ENCODE measurements at places on chromosomes 2 and 18.

GRCh38 chr2:49577041-49577440, 422.7 kb upstream of the FSHR start:
- no peaks in the 10 kb centered on the region for H3K4me1 ChIP-seq
- DNase-seq, result no peak
- H3K27me3 ChIP-seq, result no peaks in the 10 kb centered on the region
- H3K36me3 ChIP-seq, result no peaks in the 10 kb centered on the region

- H3K4me1 ChIP-seq, result no peaks in the 10 kb centered on the region
- no peaks in the 10 kb centered on the region for H3K27me3 ChIP-seq
- no peak overlapping the region for H3K27ac ChIP-seq
- H3K4me3 ChIP-seq, result no peak overlapping the region
Measured at GRCh38 chr2:180775711-180776110, 204.7 kb upstream of the UBE2E3 start.

GRCh38 chr2:226151157-226151556, 648.5 kb downstream of the IRS1 start:
- H3K4me1 ChIP-seq, result no peaks in the 10 kb centered on the region
- no peak for DNase-seq
- H3K4me3 ChIP-seq, result no peak overlapping the region
- H3K36me3 ChIP-seq, result no peaks in the 10 kb centered on the region

GRCh38 chr18:38312532-38312931, 746.9 kb upstream of the CELF4 start:
- no peak overlapping the region for H3K4me3 ChIP-seq
- no peaks in the 10 kb centered on the region for H3K27me3 ChIP-seq
- H3K27ac ChIP-seq, result no peak overlapping the region

- no peaks in the 10 kb centered on the region for H3K4me1 ChIP-seq
- no peak for DNase-seq
- H3K27me3 ChIP-seq, result no peaks in the 10 kb centered on the region
- H3K4me3 ChIP-seq, result no peak overlapping the region
Measured at GRCh38 chr2:56239437-56239836, 55.6 kb downstream of the CCDC85A start.

DNA sequence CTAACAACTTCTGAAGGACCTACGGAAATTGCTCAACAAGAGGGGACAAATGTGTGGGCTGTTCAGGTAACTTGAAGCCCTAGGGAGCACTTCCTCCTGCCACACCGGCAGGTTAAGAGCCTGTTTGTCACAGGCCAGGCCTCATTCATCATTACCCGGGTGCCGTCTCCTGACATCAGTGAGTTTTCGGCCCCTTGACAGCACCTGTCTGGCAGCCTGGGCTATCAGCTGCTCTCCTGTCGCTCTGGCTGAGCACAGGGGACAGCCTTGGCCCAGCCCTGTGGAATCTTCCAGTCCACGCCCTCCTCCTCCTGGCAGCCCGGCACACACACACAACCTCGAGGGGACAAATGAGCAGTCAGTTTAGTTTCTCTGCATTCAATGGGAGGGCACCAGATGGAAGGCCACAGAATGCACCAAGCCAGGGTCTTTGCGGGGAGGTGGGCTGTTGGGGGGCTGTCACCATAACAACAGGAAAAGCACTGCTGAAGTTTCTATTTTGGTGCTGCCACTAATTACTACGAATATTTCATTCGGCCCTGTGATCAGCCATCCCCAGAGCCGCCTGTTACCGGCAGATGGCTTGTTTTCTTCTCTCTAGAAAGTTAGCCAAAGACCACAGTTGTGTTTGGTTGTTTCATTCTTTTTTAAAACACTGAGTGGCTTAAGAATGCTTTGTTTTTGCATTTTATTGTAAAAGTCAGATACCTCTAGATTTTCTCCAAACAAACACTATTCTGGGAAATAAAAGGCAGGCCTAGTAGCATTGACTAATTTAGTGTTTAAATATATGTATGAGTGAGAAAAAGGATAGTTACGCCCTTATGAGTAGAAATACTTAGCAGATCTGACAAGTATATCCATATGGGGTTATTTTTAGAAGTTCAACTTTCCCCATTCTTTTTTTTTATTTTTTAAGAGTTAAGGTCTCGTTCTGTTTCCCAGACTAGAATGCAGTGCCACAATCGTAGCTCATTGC, 189.9 kb upstream of the NDUFV2 start:
- no peaks in the 10 kb centered on the region for H3K36me3 ChIP-seq
- H3K4me1 ChIP-seq, result no peaks in the 10 kb centered on the region
- H3K27ac ChIP-seq, result peak overlapping the region; percentile 78
- no peak overlapping the region for H3K4me3 ChIP-seq

GRCh38 chr2:46325182-46325928, 28.1 kb downstream of the EPAS1 start:
- H3K4me3 ChIP-seq, result no peak overlapping the region
- H3K27ac ChIP-seq, result no peak overlapping the region
- H3K27me3 ChIP-seq, result no peaks in the 10 kb centered on the region
- H3K4me1 ChIP-seq, result no peaks in the 10 kb centered on the region
- no peaks in the 10 kb centered on the region for H3K36me3 ChIP-seq

DNA sequence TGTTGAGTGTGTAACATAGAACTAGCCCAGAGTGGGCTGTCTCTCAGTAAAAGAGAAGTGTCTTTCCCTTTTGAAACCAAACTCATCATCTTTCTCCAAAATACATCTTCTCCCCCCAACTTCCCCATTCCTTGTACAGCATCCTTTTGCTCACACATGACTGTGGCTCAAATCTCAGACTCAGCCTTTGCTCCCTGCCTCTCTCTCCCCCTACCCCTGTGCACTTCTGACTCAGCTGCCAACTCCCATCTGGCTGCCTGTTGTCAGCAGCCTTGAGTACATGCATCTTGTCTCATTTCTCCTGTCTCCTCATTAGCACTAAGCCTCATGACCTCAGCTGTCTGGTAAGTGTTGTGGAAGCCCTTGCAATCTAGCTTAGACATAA, 18.1 kb upstream of the MGAT4A start:
- no peak for DNase-seq
- H3K36me3 ChIP-seq, result no peaks in the 10 kb centered on the region
- H3K4me3 ChIP-seq, result no peak overlapping the region
- peaks cover 7% of the 10 kb centered on the region for H3K4me1 ChIP-seq
- H3K27ac ChIP-seq, result no peak overlapping the region

GRCh38 chr18:12009581-12010140, 28.4 kb downstream of the IMPA2 start:
- H3K4me1 ChIP-seq, result no peaks in the 10 kb centered on the region
- no peak overlapping the region for H3K4me3 ChIP-seq
- H3K36me3 ChIP-seq, result peaks cover 15% of the 10 kb centered on the region
- no peak for DNase-seq

DNA sequence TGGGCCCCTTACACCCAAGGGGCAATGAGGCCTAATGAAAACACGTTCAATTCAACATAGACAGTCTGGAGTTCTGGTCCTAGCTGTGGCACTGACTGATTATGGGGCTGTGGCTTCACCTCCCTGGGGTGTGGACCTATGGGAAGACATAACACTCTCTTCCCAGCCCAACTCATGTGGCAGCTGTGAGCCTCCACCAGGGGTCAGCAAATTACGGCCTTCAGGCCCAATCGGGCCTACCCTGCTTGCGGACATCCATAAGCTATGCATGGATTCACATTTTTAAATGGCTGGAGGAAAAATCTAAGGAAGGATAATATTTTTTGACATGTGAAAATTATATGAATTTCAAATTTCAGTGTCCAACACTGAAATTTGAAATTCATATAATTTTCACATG, 101.3 kb downstream of the LOXHD1 start:
- no peak overlapping the region for H3K27ac ChIP-seq
- no peaks in the 10 kb centered on the region for H3K36me3 ChIP-seq
- no peak for DNase-seq
- H3K27me3 ChIP-seq, result no peaks in the 10 kb centered on the region

GRCh38 chr2:149860276-149860921, 272.8 kb upstream of the MMADHC start:
- H3K4me1 ChIP-seq, result no peaks in the 10 kb centered on the region
- no peaks in the 10 kb centered on the region for H3K36me3 ChIP-seq
- no peak overlapping the region for H3K4me3 ChIP-seq
- DNase-seq, result no peak

- no peaks in the 10 kb centered on the region for H3K4me1 ChIP-seq
- DNase-seq, result no peak
- H3K27ac ChIP-seq, result no peak overlapping the region
- no peaks in the 10 kb centered on the region for H3K27me3 ChIP-seq
Measured at GRCh38 chr2:118312969-118313756, 224.9 kb downstream of the INSIG2 start.

DNA sequence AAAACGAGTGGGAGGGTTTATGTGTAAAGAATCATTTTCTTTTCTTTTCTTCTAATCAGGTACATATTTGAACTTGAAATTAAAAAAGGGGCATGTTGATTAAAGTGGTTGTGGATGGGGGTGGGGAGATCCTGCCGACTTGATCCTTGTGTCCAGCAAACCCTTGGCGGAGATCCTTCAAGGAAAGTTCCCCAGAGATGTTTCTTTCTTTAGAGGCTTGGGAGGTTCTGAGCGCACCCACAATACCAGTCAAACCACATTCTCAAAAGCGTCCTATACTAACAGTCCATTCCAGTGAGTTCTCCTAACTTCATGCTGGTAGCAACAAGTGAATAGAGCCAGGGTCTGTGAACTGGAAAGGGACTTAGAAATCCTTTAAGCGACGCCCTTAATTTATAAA, 49.2 kb downstream of the MYCN start:
- H3K4me1 ChIP-seq, result no peaks in the 10 kb centered on the region
- H3K27me3 ChIP-seq, result no peaks in the 10 kb centered on the region
- no peak overlapping the region for H3K4me3 ChIP-seq
- no peaks in the 10 kb centered on the region for H3K36me3 ChIP-seq
- DNase-seq, result no peak

DNA sequence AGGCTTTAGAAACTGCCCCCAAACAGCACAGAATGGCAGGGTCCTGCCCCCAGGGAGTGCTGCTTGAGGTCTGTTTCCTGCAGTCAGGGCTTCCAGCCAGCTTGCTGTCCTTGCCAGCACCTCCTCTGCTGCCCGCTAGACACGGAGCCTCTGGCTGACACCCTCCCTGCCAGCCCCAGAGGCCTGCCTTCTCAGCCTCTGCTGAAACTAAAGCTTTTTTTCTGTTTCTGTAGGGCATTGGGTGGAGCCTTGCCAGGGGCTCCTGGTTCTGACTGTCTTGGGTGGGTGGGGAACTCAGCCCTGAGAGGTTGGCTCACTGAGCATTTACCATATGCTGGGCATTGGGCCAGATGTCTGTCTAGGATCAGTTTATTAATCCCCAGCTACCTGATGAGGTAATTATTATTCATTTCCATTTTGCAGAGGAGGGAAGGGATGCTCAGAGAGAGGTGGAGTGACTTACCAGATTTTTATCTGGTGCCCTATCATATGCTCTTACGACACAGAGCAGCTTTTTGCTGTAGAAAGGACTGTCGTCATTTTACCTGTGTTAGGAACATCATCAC, 35.4 kb downstream of the INPP4A start:
- H3K27me3 ChIP-seq, result no peaks in the 10 kb centered on the region
- no peak overlapping the region for H3K4me3 ChIP-seq
- DNase-seq, result no peak

DNA sequence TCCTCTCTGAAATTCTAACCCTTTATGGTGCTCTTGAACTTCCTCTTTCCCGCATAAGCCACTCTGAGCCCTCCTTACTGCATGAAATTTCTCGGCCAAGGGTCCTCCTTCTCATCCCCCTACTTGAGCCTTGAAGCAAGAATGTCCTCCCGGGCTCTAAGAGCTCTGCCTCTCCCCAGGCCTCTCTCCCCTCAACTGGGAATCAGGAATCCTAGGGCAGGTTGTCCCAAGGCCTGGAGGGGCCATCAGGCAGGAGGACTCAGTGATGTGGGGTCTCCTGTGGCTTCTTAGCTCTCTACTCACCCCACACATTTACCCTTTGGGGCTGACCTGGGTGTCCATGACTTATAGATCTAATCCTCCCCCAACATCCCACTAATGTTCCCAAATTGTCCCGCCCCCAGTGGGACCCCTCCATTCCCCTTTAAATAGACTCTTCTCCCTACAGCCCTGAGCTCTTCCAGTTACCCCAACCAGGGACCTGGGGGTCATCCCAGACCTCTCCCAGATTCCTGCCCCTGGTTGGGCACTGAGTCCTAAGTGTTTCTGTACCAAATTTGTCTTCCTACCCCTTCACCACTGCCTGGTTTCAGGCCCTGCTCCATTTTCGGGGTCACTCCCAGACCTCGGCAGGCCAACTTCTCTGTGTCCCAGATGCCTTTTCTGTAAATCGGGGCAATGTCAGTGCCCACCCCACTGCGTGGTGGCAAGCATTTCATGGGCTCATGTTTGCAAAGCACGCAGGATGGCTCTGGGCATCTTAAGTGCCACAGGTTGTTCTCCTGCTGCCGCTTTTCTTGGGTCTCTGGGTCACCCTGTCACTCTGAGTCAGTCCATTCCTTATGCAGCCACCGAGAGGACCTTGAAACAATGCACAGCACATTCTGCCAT, 171.2 kb downstream of the ASB1 start:
- no peak for DNase-seq
- no peak overlapping the region for H3K27ac ChIP-seq
- H3K36me3 ChIP-seq, result no peaks in the 10 kb centered on the region
- no peak overlapping the region for H3K4me3 ChIP-seq
- H3K27me3 ChIP-seq, result no peaks in the 10 kb centered on the region
- H3K4me1 ChIP-seq, result no peaks in the 10 kb centered on the region

GRCh38 chr18:13577091-13577697, 149.2 kb downstream of the FAM210A start:
- H3K27me3 ChIP-seq, result no peaks in the 10 kb centered on the region
- H3K4me3 ChIP-seq, result no peak overlapping the region
- H3K4me1 ChIP-seq, result no peaks in the 10 kb centered on the region
- DNase-seq, result no peak

DNA sequence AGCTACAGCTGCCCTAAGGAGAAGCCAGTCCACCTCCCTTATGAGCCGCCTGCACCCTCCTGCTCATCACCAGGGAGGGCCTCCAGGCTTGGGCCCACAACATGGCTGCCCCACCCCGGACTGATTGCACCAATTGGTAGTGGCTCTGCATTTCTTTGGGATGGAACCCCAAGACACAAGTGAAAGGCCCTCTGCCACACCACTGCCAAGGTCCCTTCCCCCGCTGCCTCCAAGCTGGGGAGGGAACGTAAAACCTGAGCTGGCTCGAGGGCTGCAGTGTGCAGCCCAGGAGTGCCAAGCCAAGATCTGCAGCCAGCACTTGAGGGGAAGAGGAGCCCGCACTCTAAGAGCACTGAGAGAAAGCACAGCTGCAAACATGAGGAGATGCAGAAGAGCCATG, 97.3 kb downstream of the EFEMP1 start:
- H3K4me1 ChIP-seq, result no peaks in the 10 kb centered on the region
- no peak for DNase-seq
- no peaks in the 10 kb centered on the region for H3K36me3 ChIP-seq
- H3K27ac ChIP-seq, result no peak overlapping the region
- H3K4me3 ChIP-seq, result no peak overlapping the region

- H3K27me3 ChIP-seq, result peaks cover 25% of the 10 kb centered on the region
- no peak overlapping the region for H3K27ac ChIP-seq
- H3K4me1 ChIP-seq, result peaks cover 26% of the 10 kb centered on the region
- no peak overlapping the region for H3K4me3 ChIP-seq
Measured at GRCh38 chr2:27304488-27305240, 3.6 kb downstream of the UCN start.

Measured in Peyer's patch (tissue), 4 donors.